ENCODE measurements at places on chromosomes 6 and 20. TPM values are rescaled to one million over a fixed set of nuclear protein-coding genes. Genes with fewer than 3 reads are reported as not detected.

TBXT gene
- not detected for total RNA-seq

LTV1 gene
- total RNA-seq = 14.0 TPM

SPEF1 gene
- total RNA-seq = 2.8 TPM

OR2J1 gene
- not detected for total RNA-seq

ANGPT4 gene
- 0.30 TPM for total RNA-seq

FKBP1C gene
- total RNA-seq = 0.20 TPM

EYA2 gene
- 10.7 TPM for total RNA-seq

THBD gene
- total RNA-seq = 14.7 TPM

CASS4 gene
- 1.5 TPM for total RNA-seq
